ENCODE measurements at places on chromosomes 11 and 22.

- peak; percentile 30 for DNase-seq
These were observed 21.5 kb upstream of the PARVG start for GRCh38 chr22:44159221-44159620.

DNA sequence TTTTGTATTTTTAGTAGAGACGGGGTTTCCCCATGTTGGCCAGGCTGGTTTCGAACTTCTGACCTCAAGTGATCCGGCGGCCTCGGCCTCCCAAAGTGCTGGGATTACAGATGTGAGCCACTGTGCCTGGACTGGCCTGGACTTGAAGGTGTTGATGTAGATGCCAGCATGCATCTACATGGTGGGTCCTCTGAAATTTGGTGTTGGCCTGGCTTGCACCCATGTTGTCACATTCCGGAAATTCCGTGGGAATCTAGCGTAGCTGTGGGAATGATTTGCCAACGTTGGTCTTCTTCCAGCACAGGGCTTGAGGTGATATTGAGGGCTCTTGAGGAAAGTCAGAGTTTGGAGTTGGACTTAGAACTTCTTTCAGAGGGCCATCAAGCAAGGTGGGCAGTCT, 6.5 kb downstream of the PACS1 start:
- DNase-seq: no peak

GRCh38 chr22:41687901-41688364, 734 bp downstream of the SNU13 start:
- DNase-seq: peak; percentile 41

GRCh38 chr11:86934582-86934900, 20.7 kb downstream of the FZD4 start:
- DNase-seq: no peak

DNA sequence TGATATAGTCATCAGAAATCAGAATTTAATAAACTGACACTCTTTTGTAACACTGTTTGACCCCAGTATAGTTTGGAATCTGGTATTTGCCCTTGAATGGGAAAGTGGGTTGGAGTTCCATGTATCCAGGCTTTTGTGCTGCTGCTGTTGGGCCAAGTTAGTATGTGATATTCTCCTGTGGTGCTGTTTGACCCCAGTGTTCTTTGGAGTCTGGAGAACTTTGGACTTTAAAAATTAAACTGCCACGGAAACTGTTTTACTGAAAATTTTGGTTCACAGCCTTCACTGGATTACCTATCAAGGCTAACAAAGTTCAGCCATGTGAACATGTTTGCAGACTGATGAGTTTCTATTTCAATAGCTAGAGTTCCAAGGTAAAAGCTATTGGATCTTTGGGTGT, 740 bp downstream of the GLYATL1 start:
- no peak for DNase-seq

GRCh38 chr11:87007963-87008362, 29.8 kb upstream of the TMEM135 start:
- no peak for DNase-seq

- no peak for DNase-seq
These were observed 114.1 kb downstream of the LARGE1 start for GRCh38 chr22:33806191-33806590.

- peak; percentile 14 for DNase-seq
These were observed 23.5 kb upstream of the P2RY2 start for GRCh38 chr11:73194593-73194992.

DNA sequence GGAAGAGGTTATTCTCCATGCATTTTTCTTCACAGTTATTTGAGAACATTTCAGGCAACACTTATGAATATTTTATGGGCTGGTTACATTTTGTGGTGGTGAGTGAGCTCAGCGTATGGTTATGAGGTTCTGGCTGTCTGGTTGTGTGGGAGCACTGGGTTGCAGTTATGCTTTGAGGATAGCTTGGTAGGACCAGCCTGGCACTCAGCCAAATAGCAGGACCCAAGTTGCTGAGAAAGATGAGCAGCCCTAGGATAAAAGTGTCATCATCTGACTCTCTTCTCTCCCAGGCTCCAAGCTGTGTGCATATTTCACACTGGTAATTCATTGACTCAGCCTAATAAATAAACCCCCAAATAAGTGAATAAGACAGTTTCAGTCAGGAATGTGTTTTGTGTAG, 8.1 kb upstream of the SRSF8 start:
- no peak for DNase-seq

GRCh38 chr11:61579676-61580270, 1.1 kb downstream of the SYT7 start:
- no peak for DNase-seq

DNA sequence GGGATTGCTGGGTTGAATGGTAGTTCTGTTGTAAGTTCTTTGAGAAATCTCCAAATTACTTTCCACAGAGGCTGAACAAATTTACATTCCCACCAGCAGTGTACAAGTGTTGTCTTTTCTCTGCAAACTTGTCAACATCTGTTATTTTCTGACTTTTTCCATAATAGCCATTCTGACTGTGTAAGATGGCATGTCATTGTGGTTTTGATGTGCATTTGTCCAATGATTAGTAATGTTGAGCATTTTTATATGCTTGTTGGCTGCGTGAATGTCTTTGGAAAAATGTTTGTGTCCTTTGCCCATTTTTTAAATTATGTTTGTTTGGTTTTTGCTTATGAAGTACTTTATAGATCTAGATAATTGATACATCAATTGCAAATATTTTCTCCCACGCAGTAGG, 1025.0 kb downstream of the JRKL start:
- DNase-seq: no peak

- peak; percentile 13 for DNase-seq
These were observed 7.1 kb upstream of the PEX26 start for GRCh38 chr22:18070556-18071306.

GRCh38 chr11:11078344-11079086, 220.7 kb upstream of the ZBED5 start:
- no peak for DNase-seq

GRCh38 chr11:104705490-104706190, 192.6 kb downstream of the CASP12 start:
- peak; percentile 39 for DNase-seq

DNA sequence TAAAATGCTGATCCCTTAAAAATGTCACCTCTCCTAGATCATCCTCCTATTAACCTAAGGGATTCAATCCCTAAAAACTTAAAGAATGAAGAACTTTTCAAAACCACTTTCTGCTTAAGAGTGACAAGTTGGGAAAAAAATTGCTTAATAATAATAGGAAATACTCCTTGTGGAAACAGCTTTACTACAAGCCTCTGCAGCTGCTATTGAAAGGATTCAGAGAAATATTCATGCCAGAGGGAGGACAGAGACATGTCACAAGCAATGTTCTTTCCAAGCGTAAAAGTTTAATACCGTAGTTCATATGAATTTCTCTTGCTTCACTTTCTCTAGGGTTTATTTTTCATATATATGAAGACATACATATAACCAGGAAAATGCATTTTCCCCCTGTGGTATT, 98.2 kb downstream of the ARHGAP20 start:
- no peak for DNase-seq

DNA sequence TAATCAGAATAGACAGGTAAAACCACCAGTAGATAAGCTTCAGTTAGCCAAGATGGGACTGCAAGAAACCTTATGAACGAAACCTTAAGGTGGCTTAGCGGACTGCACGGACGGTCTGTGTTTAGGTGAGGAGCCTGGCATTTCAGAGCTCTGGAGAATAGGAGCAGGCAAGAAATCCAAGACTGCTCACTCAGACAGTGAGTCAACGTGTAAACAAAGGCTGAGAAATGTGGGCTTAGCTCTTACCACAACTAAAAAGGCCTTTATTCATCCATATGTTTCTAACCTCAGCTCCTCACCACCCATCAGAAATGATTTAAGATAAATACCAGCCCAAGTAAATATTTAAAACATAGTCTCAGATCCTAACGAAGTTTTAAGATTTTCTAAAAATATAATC, 657.7 kb downstream of the OPCML start:
- DNase-seq: no peak

GRCh38 chr11:86197448-86197847, 47.1 kb upstream of the EED start:
- no peak for DNase-seq

GRCh38 chr22:44025171-44026065, 1.3 kb downstream of the PARVB start:
- peak; percentile 45 for DNase-seq

- DNase-seq: no peak
These were observed 12.1 kb downstream of the GRIA4 start for GRCh38 chr11:105622016-105622415.

GRCh38 chr11:8252388-8252787, 11.3 kb downstream of the LMO1 start:
- no peak for DNase-seq

DNA sequence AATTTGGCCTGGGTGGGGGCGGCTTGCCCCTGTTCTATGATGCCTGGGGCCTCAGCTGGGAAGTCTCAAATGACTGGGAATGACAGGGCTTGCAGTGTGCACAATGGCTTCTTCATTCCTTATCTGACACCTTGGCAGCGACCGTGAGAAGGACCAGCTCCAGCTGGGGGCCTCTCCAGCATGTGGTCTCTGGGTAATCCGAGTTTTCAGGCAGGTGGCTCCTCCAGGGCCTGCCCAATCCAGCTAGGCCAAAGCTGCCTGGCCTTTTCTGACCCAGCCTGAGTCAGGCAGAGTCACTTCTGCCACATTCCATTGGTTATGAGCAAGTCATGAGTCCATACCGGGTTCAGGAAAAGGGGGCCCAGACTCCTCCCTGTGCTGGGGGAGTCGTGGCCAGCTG, 646.0 kb downstream of the OPCML start:
- no peak for DNase-seq

DNA sequence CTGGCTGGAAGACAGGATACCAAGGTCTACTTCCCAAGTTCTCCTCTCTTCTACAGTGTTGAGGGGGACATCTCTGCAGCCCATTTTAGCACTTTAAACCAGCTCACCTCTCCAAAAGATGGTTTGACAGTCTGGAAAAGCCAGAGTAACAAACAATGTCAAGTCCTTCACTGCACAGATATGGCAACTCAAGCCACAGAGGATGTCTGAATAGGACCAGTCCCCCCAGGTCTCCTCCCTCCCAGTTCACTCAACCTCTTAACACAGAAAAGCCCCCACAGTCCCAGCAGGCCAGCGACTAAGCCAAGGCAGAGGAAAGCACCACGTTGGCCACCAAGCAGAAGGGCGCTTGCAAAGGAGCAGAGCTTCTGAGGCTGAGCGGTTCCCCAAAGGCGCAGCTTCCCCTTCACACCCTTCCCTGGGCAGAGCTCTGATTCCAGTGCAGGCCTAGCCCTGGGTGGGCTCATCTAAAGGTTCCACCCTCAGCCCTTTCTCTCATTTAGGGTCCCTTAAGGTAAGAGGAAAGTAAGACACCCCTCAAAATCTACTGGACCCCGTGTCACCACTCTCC, 62.7 kb downstream of the PAK1 start:
- DNase-seq: peak; percentile 26
